Lower leg skin (tissue), 4 donors: ENCODE measurements at places on chromosomes 3 and 15. TPM values are rescaled to one million over a fixed set of nuclear protein-coding genes. Genes with fewer than 3 reads are reported as not detected.

GRCh38 chr3:138426211-138426610 lies 8.2 kb upstream of the ESYT3 start:
- DNase-seq, result no peak

The GPR62 gene
- not detected for total RNA-seq

DNA sequence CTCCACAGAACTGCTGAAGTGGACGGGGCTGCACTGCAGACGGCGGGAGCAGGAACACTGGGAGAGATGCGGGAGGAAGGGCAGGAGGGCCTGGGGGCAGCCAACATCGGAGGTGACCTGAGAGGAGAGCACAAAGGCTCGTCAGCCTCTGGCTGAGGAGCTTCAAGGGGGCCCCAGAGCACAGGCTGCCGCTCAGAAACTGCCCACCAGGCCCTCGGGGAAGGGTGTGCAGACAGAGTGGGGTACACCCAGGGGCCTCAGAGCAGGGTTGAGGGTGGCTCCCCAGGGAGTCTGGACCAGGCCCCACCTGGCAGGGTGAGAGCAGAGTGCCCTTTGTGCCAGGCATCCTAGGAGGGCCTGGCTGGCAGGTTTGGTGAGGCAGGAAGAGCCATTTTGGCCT lies 14.7 kb upstream of the RHO start:
- no peak for DNase-seq

The ADGRG7 gene
- not detected for total RNA-seq

The GSK3B gene
- total RNA-seq, result 37.3 TPM

The CMTM8 gene
- 24.7 TPM for total RNA-seq

The ZMYND10 gene
- total RNA-seq, result 0.42 TPM

DNA sequence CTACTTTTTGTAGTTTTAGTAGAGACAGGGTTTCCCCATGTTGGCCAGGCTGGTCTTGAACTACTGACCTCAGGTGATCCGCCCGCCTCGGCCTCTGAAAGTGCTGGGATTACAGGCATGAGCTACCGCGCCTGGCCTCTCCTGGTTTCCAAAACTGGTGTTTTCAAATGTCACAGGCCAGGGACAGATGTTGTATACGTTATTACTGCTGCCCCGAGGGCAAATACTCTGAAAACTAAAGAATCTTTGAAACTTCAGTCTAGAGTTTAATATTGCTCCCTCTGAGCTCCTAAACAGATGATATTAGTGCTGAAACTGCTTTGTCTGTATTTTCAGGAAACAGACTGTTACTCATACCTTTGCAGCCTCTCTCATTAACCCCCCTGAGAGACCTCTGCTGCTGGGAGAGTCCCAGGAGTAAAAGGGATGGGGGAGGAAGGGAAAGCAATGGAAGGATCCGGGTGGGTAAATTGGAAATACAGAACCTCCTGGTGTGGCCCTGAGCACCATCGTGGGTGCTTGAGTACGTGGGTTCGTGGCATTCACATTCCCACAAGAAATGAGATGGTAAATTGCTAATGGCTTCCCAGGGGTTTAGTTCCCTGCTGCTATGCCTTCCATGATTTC lies 96.3 kb upstream of the IGF1R start:
- DNase-seq, result no peak
